ENCODE measurements at places on chromosomes 1 and 21.

- no peak for DNase-seq
Measured at GRCh38 chr1:84985365-84985764, 11.5 kb downstream of the MCOLN2 start.

- no peak for DNase-seq
Measured at GRCh38 chr1:156195853-156196252, 1.9 kb downstream of the SLC25A44 start.

GRCh38 chr1:212701910-212702309 lies 2.3 kb upstream of the BATF3 start:
- no peak for DNase-seq

- DNase-seq = no peak
Measured at GRCh38 chr1:41963636-41964035, 44.9 kb upstream of the HIVEP3 start.

DNA sequence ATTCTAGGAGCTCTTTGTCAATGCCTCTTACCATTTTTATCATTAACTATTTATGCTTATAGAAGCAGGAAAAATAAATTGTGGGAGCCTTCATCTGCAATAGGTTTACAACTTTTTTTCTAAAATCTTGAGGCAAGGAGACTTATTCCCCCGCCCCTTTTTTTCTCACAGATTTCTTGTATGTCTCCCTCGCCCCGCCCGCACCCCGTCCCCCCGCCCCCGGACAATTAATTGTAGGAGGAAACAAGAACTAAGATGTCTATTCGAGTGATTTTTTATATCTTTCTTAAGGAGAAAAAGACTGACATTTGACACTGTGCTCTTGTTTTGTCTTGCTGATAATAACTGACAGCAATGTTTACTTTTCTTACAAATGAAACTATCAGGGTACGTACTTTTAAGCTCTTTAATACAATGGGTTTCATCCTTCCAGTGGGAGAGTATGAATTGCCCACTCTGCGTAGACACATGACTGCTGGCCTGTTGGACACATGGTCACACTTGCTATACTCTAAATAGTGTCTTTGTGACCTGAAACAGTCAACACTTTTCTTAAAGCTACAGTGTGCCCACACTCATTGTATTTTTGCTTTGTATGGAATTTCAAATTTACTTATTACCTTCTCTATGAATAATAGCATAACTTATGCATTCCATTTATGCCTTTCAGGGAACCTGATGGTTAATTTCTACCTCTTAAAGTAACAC lies 1.5 kb upstream of the IVNS1ABP start:
- DNase-seq = no peak

DNA sequence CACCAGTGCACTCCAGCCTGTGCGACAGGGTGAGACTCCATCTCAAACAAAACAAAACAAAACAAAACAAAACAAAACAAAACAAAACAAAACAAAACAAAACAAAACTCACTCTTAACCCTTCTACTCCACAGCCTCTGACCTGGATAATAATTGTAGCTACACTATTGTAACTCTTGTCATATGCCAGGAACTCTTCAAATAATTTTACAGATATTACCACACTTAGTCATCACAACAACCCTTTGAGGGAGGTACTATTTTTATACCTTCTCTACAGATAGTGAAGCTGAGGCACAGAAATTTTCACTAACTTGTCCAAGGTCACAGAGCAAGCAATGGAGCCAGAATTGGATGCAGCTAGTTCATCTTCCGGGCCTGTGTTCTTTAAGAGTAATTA lies 547.8 kb downstream of the ADGRL2 start:
- no peak for DNase-seq

DNA sequence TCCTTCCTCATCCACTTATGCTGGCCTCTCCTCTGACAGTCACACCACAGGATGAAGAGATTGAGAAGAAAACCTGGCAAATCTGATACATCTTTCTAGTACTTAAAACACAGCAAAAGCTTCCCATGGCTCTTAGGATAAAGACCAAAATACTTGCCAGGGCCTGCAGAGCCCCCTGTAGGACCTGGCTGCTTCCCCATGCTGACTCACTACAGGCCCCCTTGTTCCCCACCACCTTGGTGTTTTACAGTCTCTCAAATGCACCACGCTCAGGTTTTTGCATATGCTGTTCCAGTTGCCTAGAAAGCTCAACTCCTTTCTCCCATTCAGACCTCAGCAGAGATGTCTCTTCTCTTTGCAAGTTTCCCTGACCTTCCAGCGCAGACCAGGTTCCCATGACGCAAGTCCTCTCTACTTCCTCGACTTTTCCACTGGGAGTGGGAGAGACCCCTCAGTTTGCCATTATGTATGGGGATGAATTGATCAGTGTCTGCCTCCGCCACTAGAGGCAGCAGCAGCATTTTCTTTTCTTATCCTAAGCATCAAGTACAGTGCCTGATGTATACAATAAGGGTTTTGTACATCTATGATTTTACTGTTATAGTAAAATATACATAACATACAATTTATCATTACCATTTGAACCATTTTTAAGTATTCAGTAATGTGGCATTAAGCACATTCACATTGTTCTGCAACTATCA lies 113.8 kb upstream of the C8B start:
- DNase-seq = no peak

DNA sequence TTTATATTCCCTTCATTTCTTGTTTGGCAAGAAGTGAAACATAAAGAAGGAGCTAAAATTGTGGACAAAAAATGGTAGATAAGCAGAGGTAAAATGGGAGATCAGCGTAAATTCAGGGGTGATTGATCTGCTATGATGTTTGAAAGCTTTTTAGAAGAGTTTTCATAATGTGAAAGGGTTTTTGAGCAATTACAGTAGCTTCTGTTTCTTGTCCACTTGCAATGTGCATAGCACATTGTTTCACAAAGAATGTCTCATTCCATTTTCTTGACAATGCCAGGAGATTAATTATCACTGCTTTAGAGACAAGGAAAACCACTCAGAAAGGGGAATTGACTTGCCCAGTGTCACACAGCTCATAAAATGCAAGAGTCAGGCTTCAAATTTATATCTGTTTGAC lies 65.9 kb upstream of the PLPPR4 start:
- DNase-seq = no peak

DNA sequence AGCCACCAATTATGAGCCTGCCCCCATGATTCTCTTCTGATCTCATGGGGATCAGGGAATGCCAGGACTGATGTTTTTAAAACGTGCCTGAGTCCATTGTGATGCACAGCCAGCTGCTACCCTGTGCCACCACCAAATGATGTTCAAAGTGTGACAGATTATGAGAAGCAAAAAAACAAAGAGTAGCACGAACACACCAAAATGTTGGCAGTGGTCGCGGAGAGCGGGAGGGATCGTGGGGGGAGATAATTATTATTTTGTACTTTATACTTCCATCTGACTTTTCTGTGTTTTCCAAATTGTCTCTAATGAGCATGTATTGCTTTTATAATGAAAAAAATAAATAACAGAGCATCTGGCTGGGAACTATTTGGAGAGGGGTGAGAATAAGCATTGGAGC lies 50.5 kb downstream of the EPHB2 start:
- no peak for DNase-seq

DNA sequence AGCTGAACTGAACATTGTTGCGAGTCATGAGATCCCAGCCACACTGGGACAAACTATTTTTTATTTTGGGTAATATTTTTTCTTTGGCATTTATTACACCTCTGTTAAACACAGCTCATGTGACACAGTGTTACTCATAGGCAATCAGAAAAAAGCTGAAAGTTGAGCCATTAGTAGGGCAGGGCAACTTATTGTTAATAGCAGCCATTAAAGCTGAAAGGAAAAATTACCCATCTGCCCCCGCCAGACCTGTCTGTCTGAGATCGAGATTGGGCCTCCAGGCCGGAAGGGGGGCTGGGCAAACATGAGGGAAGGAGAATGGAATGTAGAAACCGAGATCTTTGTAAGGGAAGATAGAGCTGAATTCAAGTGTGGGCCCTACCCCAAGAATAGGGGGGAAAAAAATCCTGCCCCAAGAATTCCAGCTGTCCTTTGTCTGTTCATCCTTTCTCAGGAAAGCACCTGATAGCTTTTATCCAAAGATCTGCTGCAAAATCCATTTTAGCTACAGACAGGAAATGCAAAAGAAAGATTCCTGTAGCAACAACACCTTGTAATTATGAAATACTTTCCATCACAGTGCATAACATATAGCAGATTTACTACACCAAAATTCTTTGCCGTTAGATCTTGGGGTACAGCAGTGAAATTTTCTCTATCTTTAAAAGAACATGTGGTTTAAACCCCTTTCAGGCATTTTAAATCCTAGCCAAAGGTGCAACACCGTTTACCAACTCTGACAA lies 212.8 kb downstream of the PBX1 start:
- no peak for DNase-seq

DNA sequence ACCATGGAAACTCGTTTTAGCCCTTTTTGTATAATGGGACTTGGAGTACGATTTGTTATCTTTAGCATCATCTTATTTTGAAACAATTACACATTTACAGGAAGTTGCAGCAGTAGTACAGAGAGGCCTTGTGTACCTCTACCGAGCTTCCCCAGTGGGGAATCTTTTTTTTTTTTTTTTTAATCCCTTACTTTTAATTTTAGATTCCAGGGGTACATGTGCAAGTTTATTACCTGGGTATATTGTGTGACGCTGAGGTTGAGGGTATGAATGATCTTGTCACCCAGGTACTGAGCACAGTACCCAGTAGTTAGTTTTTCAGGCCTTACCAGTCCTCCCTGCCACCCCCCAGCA lies 45.9 kb downstream of the HHAT start:
- no peak for DNase-seq

DNA sequence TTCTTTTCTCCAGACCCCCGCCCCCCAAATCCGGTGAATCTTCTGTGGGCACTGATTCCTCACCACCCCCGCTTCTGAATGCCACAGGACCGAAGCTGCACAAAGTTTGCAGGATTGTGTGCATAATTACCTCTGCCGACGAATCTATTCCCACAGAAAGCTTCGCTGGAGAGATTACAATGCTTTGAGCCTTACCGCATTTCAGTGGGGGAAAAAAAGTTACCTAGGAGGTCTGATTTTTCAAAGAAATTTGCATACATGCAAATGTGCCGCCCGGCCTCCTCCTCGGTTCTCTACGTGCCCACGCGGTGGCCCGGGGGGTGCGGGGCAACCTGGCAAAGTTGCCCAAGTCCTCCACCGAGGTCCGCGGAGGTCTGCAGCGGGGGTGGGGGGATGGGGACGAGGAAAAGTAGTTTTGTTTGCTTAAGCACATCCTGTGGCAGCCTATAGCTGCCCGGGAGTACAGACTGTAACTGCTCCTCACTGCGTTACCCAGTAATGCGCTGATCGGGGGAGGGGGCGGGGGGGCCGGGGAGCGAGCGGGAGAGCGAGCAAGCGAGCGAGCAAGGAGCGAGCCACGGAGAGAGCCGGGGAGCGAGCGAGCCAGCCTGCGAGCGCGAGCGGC lies 563 bp upstream of the NFIA start:
- DNase-seq = no peak

DNA sequence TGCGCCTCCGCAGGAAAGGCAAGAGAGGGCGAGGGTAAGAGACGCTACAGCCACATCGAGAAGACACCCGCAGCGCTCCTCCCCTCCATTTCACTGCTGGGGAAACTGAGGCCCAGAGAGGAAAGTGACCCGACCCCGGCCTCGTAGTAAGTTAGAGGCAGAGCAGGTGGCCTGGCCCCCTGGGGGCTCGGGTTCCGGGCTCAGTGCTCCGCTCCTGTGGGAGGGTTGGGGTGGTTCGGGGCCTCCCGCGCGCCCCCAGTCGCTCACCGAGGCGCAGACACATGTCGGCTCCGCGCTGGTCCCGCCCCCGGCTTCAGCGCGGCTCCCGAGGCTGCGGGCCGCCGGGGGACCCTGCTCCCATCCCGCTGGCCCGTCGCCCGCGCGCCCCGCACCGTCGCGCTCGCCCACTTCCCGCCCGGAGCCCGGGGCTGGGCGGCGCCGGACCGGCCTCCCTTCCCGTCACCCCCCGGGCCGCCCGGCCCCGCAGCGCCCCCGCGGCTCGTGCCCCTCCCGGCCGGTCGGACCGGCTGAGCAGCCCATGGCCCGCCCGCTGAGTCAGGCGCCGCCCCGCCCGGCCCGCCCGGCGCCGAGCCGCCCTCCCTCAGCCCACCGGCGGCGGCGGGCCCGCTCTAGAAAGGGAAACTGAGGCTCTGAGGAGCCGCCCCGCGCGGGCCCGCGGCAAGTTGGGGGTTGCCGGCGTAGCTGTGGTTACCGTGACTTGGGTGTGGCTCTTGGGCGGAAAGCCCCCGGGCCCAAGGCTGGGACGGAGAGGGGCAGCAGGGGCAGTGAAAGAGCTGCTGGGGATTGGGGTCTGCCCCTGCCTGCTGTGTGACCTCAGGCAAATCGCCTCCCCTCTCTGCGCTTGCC lies at the start of gene TMEM54:
TMEM54 (minus strand) TSS at position 434 of the 867 bp plus-strand sequence; CDS start at position 283, 151 bp downstream.
- DNase-seq = no peak

- DNase-seq = no peak
Measured at GRCh38 chr1:117564227-117565075, 41.4 kb upstream of the TENT5C start.

DNA sequence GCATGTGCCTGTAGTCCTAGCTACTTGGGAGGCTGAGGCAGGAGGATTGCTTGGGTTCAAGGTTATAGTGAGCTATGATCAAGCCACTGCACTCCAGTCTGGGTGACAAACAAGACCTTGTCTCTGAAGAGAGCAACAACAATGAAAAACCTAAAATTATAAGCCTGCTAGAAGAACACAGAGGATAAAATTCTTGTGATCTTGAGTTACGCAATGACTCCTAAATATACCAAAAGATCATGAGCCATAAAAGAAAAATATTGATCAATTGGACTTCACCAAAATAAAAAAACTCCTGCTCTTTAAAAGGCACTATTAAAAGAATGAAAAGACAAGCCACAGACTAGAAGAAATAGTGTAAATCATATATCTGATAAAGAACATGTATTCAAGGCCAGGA lies 22.3 kb downstream of the LDLRAD1 start:
- no peak for DNase-seq

- no peak for DNase-seq
Measured at GRCh38 chr1:53180226-53180625, 16.4 kb upstream of the CPT2 start.

DNA sequence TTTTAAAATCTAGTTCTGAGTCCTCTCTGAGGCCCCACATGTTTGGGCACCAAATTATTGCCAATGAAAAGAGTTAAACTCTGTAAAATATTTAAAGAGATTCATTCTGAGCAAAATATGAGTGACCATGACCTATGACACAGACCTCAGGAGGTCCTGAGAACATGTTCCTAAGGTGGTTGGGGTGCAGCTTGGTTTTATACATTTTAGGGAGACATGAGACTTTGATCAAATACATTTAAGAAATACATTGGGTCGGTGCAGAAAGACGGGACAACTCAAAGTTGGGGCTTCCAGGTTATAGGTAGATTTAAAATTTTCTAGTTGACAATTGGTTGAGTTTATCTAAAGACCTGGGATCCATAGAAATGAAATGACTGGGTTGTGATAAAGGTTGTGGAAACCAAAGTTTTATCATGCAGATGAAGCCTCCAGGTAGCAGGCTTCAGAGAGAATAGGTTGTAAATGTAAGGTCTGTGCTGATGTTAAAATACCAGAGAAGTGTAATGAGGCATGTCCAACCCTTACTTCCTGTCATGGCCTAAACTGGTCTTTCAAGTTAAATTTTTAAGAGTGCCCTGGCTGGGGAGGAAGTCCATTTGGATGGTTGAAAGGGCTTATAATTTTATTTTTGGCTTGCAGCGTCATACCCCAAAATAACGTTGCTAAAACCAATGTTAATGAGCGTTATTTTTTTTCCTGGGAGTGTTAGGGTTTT lies 274.9 kb downstream of the NUF2 start:
- DNase-seq = no peak
